ENCODE measurements at places on chromosomes 1 and 21.
A peak's percentile ranks its signal among the peaks of the same experiment; 100 is the strongest.

DNA sequence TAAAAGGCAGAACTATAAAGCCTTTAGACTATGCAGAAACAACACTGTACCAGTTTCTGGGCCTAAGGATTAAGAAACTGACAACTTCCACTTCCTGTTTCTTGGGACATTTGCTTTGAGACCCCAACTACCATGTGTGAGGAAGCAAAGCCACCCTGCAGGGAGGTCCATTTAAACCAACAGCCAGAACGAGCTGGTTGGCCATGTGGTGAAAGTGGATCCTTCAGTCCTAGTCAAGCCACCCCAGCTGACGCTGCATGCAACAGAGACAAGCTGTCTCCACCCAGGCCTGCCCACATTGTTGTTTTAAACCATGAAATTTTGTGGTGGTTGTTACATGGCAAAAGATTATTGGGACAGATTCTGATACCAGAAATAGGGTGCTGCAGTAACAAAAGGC lies 31.8 kb upstream of the SLFNL1 start:
- no peak for DNase-seq

GRCh38 chr1:2474933-2475371 lies 1.1 kb upstream of the PLCH2 start:
- no peak for DNase-seq

GRCh38 chr1:36321119-36321951 lies 2.1 kb downstream of the EVA1B start:
- DNase-seq, result no peak

- no peak for DNase-seq
These were observed 25.5 kb upstream of the PSMG1 start for GRCh38 chr21:39208624-39209333.

- DNase-seq, result no peak
These were observed 121.4 kb downstream of the RNF220 start for GRCh38 chr1:44526295-44527073.

- no peak for DNase-seq
These were observed 207.9 kb upstream of the DMRTA2 start for GRCh38 chr1:50631161-50631560.

- DNase-seq, result no peak
These were observed 6.3 kb downstream of the C1orf74 start for GRCh38 chr1:209778102-209778501.

DNA sequence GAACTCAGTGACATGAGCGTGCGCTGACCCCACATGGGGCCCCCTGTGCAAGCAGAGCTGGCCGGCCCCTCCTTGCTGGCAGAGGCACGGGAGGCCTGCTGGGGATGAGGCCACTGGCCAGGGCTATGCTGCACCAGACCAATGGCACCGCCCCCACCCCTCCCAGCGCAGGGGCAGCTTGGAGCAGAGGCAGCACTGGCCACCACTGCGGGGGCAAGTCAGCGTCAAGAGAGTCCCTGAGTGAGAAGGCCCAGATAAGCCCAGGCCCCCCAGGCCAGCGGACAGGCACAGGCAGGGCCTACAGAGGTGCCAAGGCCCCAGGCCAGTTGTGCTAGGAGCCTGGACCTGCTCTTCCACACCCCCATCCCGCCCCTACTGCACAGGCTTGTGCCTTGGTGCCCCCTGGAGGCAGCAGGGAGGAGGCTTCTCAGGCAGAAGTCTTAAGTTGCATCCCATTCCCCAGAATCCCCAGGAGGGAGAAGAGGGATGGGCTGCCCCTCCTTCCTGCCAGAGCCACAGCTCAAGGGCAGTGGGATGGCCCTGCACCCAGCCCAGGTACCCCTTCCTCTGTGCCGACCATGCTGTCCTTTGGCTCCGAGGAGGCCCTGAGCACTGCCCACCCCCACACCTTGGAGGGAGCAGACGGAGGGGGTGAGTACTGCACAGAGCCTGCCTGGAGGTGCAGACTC lies 35.8 kb downstream of the EPHX1 start:
- peak; percentile 62 for DNase-seq

GRCh38 chr21:43829575-43830119 lies 35.4 kb upstream of the AGPAT3 start:
- no peak for DNase-seq

DNA sequence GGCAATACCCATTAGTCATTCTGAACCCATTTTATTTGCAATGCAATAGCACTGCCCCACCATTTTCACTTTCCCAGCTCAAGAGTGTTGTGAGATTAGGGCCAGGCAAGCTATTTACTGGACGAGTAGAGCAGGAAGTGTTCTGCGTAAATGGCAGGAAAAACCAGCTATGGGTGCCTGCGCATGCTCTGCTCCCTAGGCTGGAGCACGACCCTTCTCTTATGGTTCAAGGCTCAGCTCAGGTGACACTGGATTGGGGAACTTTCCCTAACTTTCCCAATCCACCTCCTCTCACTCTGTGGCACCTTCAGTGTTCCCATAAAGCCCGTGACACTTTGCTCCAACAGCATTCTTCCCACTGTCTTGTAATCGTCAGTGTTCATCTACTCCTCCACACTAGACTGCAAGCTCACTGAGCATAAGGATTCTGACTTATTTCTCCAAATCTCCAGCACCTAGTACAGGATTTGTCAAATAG lies 3.6 kb upstream of the MAN1A2 start:
- DNase-seq, result no peak

- no peak for DNase-seq
These were observed 38.8 kb downstream of the DTL start for GRCh38 chr1:212074313-212074712.

DNA sequence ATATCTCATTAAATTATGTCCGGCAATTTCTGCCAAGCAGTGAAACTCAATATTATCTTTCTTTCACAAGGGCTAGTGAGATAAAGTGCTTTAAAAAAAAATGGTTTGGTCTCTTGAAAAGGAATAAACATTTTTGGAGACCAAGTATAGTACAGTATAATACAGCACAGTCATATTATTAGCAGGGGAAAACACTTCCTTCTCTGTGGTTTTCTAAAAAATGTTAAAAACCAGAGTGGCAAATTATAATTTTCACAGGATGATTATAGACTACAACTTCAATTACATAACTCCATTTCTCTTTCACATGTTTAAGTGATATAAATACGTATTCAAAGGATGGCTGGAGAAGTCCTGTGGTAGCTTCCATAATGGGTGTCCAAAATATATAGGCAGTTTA lies 170.3 kb upstream of the DMRTA2 start:
- no peak for DNase-seq

GRCh38 chr1:155888481-155888880 lies 22.7 kb downstream of the RIT1 start:
- no peak for DNase-seq

GRCh38 chr1:168550971-168551370 lies 7.2 kb upstream of the XCL2 start:
- no peak for DNase-seq

Data from head of caudate nucleus (tissue), 42 donors.